CD4-positive, alpha-beta memory T cell (primary cell): ENCODE measurements at places on chromosomes 1 and 21. TPM values are rescaled to one million over a fixed set of nuclear protein-coding genes. Genes with fewer than 3 reads are reported as not detected.
A peak's percentile ranks its signal among the peaks of the same experiment; 100 is the strongest.

BMP8B gene
- 0.99 TPM for total RNA-seq

- no peak for DNase-seq
Measured at GRCh38 chr1:203711251-203712007, 53.6 kb upstream of the LAX1 start.

DNA sequence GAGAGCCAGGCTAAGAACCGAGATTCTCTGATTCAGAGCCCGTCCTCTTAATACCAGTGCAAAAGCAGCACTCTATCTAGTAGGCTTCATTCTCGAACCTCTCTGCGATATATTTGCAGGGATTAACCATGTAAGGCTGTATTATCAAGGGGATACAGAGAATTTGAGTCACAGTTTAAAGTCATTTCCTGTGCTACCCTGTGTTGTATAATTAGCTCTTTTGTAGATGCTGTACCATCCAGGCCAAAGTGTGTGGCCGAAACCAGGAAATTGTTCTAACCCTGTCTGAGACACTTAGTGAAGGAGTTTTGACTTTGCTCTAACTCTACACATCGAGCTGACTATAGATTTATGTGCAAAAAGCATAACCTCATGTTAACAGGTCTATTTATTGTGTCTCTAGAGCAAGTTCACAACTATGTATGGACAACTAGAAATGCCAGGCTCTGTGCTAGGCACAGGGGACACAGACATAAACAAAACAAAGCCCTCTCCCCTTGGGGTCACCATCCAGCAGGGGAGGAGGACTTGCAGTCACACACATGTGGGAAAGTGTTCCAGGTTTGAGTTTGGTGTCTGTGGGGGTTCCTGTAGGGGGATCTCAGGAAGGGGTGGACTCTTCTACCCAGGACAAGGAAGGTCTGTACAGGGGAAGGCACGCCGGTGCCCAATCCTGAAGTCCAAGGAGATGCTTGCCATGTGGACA, 182.2 kb downstream of the DHRS3 start:
- no peak for DNase-seq

LPAR3 gene
- total RNA-seq: 3.7 TPM

KDF1 gene
- total RNA-seq: 2.6 TPM

TNFAIP8L2 gene
- 49.7 TPM for total RNA-seq

DNA sequence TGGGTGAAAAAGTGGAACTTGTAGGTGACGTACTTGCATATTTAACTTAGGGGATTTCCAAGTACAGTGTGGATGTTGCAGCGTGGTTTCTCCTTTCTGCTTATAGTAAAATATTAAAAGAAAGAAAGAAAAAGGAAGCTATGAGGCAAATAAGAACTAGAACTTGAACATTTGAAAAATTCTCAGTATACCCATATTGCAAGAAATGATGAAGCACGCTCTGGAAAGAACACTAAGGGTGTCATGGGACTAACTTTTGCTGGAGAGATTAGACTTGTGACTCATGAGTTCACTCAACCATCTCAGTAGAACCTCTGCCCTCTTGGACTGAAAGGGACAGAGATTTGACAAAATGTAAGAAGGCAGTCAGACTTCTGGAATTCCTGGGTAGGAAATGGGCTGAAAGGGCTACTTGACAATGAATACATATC, 704.5 kb upstream of the ADGRL4 start:
- DNase-seq: no peak

CELSR2 gene
- 3.1 TPM for total RNA-seq

DNA sequence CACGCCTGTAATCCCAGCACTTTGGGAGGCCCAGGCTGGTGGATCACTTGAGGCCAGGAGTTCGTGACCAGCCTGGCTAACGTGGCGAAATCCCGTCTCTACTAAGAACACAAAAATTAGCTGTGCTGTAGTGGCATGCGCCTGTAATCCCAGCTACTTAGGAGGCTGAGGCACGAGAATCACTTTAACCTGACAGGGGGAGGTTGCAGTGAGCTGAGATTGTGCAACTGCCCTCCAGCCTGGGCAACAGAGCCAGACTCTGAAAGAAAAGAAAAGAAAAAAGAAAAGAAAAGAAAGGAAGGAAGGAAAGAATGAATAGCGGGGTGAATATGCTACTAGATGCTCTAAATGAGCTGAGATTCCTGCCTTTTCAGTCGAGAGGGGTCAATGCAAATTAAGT, 7.1 kb downstream of the GFI1 start:
- no peak for DNase-seq

CATSPERE gene
- total RNA-seq: 1.4 TPM

GRCh38 chr1:185561629-185562028, 172.6 kb upstream of the HMCN1 start:
- peak; percentile 63 for DNase-seq

DNA sequence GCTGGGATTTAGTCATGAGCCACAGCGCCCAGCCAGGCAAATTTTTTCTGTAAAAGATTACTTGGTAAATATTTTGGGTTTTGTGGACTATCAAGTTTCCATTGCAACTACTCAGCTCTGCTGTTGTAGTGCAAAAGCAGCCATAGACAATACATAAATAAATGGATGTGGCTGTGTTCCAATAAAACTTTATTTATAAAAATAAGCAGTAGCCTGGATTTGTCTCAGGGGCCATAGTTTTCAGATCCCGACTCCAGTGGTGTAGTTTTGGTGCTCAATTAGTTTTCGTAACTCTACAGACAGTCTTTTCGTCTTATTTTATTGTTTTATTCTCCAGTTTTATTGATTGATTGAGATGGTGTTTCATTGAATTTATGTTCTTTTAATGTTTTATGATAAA, 80.1 kb upstream of the IVNS1ABP start:
- no peak for DNase-seq

GPN2 gene
- total RNA-seq: 38.0 TPM

GRCh38 chr1:99650773-99651437, 5.0 kb downstream of the PALMD start:
- no peak for DNase-seq

GRCh38 chr1:22114083-22115012, 28.5 kb downstream of the WNT4 start:
- DNase-seq: no peak

RNASEL gene
- total RNA-seq: 35.4 TPM

DCLRE1B gene
- total RNA-seq: 5.1 TPM

- no peak for DNase-seq
Measured at GRCh38 chr1:111354584-111354983, 63.9 kb downstream of the CHIA start.

DNA sequence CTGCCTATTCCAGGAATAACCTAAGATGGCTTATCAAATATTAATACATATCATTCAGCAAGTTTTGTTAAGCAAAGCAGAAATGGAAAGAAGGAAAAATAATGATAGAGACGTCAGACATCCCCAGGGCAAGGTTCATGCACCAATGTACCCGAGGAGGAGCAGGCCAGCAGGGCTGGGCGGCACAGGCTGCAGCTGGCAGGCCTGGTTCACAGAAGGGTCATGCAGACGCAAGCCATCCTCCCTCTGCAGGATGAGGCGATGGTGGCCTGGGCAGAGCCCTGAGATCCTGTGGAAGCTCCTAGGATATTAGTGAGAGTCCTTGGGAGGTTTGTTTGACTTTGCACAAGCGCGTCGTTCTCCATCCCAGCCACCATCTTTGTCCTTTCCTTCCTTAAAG, 30.0 kb downstream of the BATF3 start:
- DNase-seq: no peak

DNA sequence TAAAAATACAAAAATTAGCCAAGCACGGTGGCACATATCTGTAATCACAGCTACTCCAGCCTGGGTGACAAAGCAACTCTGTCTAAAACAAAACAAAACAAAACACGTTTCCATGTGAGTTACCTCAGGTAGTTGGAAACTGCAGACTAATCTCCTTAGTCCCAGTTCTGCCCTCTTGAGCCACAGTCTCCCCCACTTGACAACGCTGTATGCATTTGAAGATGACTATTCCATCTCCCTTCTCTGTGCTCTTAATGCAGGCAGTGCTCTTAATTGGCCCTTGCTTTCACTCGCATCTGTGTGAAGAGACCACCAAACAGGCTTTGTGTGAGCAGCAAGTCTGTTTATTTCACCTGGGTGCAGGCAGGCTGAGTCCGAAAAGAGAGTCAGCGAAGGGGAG, 19.6 kb upstream of the DHCR24 start:
- DNase-seq: no peak

DNA sequence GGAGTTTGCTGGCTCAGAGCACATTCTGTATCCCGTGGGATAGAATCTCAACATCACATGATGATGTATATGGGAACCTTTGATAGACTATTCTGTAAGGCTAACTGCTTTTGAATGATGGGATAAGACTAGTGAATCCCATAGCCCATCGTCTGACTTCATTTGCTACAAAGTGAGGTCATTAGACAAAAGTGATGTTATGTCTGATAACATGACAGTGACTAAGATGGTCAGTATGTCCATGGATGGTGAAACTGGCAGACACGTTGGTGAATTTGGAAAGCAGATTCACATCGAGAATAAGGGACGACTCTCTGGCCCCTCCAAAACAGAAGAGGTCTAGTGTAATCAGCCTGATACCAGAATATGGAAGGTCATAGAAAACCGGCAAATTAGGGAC, 108.4 kb downstream of the HHAT start:
- no peak for DNase-seq

BPNT1 gene
- 14.1 TPM for total RNA-seq

FCRL3 gene
- total RNA-seq: 6.1 TPM

DNA sequence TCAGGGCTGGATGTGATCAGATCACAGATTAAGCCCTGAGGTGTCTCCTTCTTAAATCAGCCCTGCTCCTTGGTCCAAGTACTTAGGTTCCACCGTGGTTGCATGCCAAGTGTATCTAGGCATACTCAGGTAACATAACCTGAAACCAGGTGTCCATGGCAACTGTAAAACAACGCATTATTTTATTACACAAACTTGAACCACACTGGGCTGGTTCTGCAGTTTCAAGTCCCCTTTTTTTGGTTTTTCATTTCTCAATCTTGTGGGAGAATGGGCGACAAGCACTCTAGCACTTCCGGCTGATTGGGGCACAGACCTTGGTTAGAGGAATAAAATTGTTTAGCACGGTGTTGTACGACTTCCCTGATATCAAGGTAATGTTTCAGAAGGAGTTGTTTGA, 65.2 kb downstream of the GBP6 start:
- DNase-seq: no peak

BLACAT1 gene
- total RNA-seq: 0.44 TPM

GRCh38 chr1:67784545-67785186, 48.6 kb downstream of the GNG12 start:
- DNase-seq: no peak

DNA sequence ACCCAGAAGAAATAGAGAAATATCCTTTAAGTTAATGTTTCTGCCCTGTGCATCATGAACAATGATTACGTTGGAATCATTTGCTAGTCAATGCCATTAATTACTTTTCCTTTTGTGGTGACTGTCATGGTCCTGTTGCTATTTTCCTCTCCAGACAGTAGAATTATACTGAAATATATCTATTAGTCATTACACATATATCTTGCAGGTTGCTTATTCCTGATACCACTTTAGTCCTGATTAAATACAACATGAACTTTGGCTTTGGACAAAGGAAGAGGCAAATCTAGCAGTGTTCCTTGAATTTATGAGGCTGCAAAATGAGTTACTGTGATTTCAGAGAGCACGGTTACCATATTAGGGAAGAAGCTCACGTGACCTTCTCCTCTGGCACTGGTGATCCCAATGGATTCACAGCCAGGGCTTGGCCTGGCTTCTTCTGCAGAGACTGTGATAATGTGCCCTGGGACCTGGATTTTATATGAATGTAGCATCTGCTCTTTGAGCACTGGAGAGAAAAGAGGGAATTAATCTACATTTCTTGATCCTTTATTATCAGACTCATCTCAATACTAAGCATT, 12.4 kb upstream of the KRTAP19-8 start:
- no peak for DNase-seq

GBP5 gene
- 76.3 TPM for total RNA-seq

MMP23B gene
- 3.7 TPM for total RNA-seq

- DNase-seq: no peak
Measured at GRCh38 chr1:108113496-108113895, 86.6 kb downstream of the SLC25A24 start.

LIN9 gene
- 5.5 TPM for total RNA-seq

DNA sequence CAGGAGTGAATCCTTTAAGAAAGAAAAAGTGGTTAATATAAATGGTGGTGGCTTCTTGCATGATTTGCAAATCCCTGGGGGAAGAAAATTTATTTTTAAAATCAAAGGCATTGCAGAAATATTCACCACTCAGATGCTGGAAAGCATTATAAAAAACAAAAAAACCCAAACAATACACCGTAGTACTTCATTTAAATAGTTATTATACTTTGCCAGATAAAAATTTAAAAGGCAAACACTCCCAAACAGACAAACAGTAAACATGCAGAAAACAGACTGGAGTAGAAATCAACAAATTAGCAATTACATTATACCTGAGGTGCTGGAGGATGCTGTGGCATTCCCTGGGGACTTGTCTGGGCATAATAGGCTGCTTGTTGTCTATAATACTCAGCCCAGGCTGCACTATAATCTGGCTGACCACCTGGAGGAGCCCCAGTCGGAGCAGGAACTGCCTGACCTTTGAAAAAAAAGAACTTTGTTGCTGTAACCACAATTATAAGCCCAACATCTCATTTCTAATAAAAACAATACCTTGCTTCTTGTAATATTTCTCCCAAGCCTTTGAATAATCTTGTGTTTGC, 29.9 kb downstream of the FUBP1 start:
- no peak for DNase-seq

GRCh38 chr1:194512345-194512744, 1325.9 kb upstream of the B3GALT2 start:
- no peak for DNase-seq

LCE6A gene
- not detected for total RNA-seq

ANKRD35 gene
- not detected for total RNA-seq
